ENCODE measurements at places on chromosomes 11 and 22.

GRCh38 chr11:27754035-27755017 is 54.1 kb upstream of the BDNF start:
- DNase-seq, result peak; percentile 82

GRCh38 chr11:13999704-14000103 is 37.2 kb downstream of the SPON1 start:
- DNase-seq, result no peak

- DNase-seq, result no peak
These were observed 453 bp upstream of the MAFF start for GRCh38 chr22:38201371-38201710.

GRCh38 chr11:121248496-121248895 is 44.1 kb upstream of the SC5D start:
- DNase-seq, result no peak

- DNase-seq, result no peak
These were observed 70.6 kb downstream of the BCR start for GRCh38 chr22:23250785-23251363.

DNA sequence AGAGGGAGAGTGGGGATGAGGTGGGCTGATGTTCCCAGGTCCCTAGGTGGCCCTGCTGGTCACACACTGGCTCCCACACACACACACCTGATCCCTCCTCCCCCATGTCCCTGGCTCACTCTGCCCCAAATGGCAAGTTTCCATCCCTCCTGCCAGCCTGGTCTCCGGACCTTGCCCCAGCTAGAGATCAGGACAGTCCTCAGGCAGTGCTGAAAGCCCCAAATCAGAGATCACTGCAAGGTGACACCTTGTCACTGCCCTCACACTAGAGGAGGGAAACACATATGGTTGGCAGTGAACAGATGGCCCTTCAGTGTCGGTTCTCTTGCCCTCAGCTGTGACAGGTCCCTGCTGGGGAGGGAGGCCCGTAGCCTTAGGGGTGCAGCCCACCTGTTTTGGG is 7.6 kb downstream of the TMPRSS5 start:
- no peak for DNase-seq

- DNase-seq, result no peak
These were observed 510.5 kb upstream of the CCDC179 start for GRCh38 chr11:23370580-23371275.

DNA sequence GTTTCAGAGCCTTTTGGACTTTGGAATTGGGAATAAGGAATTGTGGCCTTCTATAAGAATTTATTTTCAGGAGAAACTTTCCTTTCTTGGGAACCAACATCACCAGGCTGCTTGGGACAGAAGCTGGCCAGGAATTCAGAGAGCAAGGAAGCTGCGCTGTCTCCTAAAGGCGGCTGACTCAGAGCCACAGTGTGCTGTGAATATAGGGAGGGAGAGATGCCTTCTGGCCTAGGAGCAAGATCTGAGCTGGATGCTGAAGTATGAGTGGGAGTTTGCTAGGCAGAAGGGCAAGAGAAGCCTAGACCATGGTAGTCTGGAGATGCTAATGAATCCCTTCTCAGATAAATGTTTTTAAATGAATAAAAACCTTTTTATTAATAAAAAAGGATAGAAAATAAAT is 213.7 kb upstream of the TBCEL start:
- DNase-seq, result peak; percentile 5

GRCh38 chr11:133834682-133835592 is 10.4 kb downstream of the SPATA19 start:
- DNase-seq, result peak; percentile 56

- DNase-seq, result no peak
These were observed 65.3 kb downstream of the ARFGAP2 start for GRCh38 chr11:47111318-47111804.

- no peak for DNase-seq
These were observed 1894.0 kb upstream of the RAG2 start for GRCh38 chr11:38491986-38492385.

- no peak for DNase-seq
These were observed 53.3 kb downstream of the FAT3 start for GRCh38 chr11:92277871-92278270.

- peak; percentile 70 for DNase-seq
These were observed 3.0 kb upstream of the ANKK1 start for GRCh38 chr11:113384551-113384950.

GRCh38 chr11:37504921-37505320 is 906.9 kb upstream of the RAG2 start:
- DNase-seq, result peak; percentile 94

GRCh38 chr11:134512061-134512460 is 100.0 kb upstream of the B3GAT1 start:
- no peak for DNase-seq

- DNase-seq, result no peak
These were observed 9.2 kb upstream of the PARVG start for GRCh38 chr22:44171561-44171960.

DNA sequence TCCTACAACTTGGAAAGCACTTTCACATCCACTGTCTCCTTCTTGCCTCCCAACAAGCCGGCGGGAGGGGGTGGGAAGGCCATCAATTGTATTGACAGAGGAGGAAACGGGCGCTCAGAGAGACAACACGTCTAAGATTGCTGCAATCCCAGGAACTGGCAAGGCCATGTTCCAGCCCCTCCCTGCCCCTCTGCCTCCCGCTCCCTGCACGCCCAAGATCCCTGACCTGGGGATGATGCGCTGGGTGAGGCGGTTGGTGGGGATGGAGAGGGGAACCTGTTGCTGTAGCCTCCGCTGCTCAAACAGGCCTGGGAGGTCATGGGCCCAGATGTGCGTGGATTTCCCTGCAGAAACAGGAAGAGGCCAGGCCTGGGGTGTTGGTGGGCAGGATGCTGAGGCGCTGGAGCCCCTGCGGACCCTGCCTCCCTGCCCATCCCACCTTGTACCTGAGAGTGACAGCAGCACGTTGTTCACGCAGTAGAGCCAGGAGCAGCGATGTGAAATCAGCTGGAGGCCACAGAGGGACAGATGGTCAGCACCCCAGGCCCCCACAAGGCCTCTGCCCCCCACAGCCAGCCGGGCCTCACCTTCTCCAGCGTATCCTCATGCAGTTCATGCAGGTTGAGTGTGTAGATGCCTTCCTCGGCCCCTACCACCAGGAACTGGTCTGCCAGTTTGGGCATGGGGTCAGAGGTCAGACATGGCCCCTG is 6.8 kb downstream of the MAP4K2 start:
- no peak for DNase-seq

DNA sequence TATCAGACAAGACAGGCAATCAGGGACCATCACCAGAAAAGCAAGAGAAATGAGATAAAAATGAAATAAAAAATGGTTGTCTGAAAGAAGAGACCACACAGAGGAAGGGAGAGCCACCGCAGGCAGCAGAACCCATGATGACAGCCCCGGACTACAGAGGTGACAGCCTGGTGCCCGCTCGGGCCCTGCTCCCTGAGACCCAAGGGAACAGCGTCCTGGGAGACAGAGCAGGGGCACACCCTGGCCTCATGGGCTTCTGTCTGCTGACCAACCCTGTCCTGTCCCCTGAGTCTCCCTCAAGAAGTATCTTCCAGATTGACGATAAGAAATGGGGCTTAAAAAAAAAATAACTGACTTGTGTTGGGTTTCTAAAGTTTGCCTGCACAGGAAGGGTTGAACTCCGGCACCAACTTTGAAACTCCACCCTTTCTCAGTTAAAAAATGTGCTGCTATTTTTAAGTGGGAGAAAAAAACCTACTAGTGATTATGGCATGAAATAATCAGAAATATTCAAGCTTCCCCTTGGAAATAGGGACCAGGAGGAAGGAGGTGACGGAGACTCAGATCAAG is 70.1 kb upstream of the TTLL12 start:
- DNase-seq, result no peak

GRCh38 chr11:19978668-19979518 is 181.4 kb downstream of the DBX1 start:
- DNase-seq, result peak; percentile 84

GRCh38 chr11:65871811-65872548 is 620 bp downstream of the EFEMP2 start:
- peak; percentile 31 for DNase-seq
